ENCODE measurements at places on chromosomes 4 and X. TPM values are rescaled to one million over a fixed set of nuclear protein-coding genes. Genes with fewer than 3 reads are reported as not detected.

The F8 gene
- 1.0 TPM for total RNA-seq

The RPA4 gene
- under 0.01 TPM for total RNA-seq

The ATP8A1 gene
- total RNA-seq, result 0.45 TPM

The PABPC4L gene
- 0.59 TPM for total RNA-seq

The AREG gene
- total RNA-seq, result 10.0 TPM

The PAGE1 gene
- not detected for total RNA-seq

The FREM3 gene
- not detected for total RNA-seq

The MAP7D2 gene
- total RNA-seq, result 1.7 TPM

The GNPDA2 gene
- 17.3 TPM for total RNA-seq

The PRKG2 gene
- total RNA-seq, result 1.0 TPM

The SH3RF1 gene
- total RNA-seq, result 12.3 TPM

The TMPRSS11A gene
- not detected for total RNA-seq

The NLGN3 gene
- 1.2 TPM for total RNA-seq

The ESX1 gene
- total RNA-seq, result not detected

The FSTL5 gene
- total RNA-seq, result not detected

The GLOD5 gene
- total RNA-seq, result not detected

The SRP72 gene
- total RNA-seq, result 71.2 TPM

The CENPVL3 gene
- not detected for total RNA-seq

The PPARGC1A gene
- total RNA-seq, result 0.15 TPM

The RBMX gene
- total RNA-seq, result 298 TPM

The ZFP92 gene
- total RNA-seq, result 0.15 TPM

The AR gene
- total RNA-seq, result 2.7 TPM

The MAP3K15 gene
- under 0.01 TPM for total RNA-seq

The KLF8 gene
- total RNA-seq, result 0.59 TPM

The KLB gene
- total RNA-seq, result not detected

The GPR50 gene
- total RNA-seq, result not detected

The SPANXB1 gene
- total RNA-seq, result not detected

The DCHS2 gene
- total RNA-seq, result under 0.01 TPM

The TMEM185A gene
- 6.4 TPM for total RNA-seq

The ALPK1 gene
- 10.4 TPM for total RNA-seq

The FAM241A gene
- total RNA-seq, result 0.89 TPM

The CLNK gene
- not detected for total RNA-seq

The NEXMIF gene
- not detected for total RNA-seq

The DGKK gene
- total RNA-seq, result not detected

The RAB9B gene
- total RNA-seq, result under 0.01 TPM

The TCP11X2 gene
- total RNA-seq, result not detected

The TMEM47 gene
- 25.7 TPM for total RNA-seq

The TRAM1L1 gene
- total RNA-seq, result 3.9 TPM

Data from bronchus fibroblast of lung (primary cell).